ENCODE measurements at places on chromosomes 2 and 18.

DNA sequence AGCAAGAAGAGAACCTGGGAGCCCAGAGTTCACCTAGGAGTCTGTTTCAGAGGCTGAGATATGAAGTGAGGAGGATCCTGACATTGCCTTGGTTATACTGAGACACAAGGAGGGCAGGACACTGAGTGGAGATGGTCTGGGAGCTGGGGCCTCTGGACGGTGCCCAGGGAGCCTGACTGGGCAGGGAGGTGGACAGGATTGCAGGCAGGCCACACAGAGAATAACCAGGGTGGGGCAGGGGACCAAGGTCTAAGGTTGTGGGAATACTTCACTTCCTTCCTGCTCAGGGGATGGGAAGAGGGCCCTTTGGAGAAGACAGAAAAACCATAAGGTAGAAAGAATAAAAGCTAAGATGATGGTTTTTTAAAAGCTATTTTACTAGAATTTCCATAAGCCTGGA is 18.7 kb downstream of the EDAR start:
- no peak for DNase-seq

- DNase-seq: no peak
These were observed 42.4 kb downstream of the ARL4C start for GRCh38 chr2:234454433-234454832.

GRCh38 chr2:6079405-6079804 is 387.2 kb downstream of the SOX11 start:
- DNase-seq: no peak

- DNase-seq: no peak
These were observed 28.9 kb downstream of the EIPR1 start for GRCh38 chr2:3348767-3349166.

GRCh38 chr2:236558036-236558435 is 11.6 kb upstream of the ACKR3 start:
- DNase-seq: no peak
